ENCODE measurements at places on chromosomes 2 and 18.

DNA sequence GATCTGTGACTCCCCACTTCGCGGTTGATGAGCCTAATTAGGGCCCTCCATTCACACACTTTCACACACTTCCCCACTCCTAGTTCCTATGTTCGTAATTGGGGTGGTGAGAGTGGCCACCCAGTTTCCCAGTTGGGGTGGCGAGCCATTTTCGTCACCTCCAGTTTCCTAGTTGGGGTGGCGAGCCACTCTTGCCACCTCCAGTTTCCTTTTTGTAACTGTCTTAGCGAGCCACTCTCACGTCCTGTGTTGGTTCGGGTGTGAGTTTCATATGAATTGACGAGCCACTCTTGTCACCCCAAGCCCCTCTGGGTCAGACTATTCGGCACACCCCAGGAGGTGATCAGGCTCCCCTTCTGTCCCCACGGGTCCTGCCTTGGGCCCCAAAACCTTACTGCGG lies 14.0 kb downstream of the CYP20A1 start:
- no peak for DNase-seq

DNA sequence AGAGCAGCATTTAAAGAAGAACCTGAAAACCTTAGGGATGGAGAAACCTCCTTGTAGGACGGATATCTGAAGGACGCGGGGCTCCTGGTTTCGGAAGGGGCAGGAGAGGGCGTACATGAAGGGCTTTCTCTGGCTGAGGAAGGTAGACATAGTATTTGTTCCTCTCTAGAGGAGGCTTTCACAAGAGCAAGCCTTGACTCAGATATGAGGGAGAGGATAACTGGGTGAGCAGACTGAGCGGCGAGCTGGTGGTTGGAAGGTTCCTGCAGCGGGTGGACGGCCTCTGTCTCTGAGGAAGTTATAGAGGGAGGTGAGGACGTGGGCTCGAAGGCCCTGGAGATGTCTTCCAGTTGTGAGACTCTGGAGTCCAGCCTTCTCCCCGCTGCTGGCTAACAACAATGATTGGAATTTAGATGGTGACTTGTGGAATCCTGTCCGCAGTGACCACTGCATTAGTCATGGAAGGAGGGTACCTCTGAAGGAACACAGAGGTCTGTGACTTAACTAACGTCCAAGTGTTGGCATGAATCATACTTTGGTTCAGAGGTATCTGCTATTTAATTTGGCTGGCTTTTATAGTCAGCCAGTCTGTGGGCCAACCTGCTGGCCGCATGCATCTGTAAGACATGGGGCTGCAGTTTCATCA lies 80.9 kb downstream of the ASAP2 start:
- DNase-seq, result no peak

DNA sequence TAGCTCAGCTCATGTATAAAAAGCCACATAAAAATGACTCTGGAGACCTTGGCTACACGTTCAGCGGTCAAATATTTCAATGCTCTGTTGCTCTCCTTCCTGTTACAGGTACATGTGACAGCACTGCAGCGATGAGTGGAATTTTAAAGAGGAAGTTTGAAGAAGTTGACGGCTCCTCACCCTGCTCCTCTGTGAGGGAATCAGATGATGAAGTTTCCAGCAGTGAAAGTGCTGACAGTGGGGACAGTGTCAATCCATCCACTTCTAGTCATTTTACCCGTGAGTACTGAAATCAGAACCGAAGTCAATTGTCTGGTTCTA lies 125.4 kb downstream of the CSRNP3 start:
- no peak for DNase-seq

DNA sequence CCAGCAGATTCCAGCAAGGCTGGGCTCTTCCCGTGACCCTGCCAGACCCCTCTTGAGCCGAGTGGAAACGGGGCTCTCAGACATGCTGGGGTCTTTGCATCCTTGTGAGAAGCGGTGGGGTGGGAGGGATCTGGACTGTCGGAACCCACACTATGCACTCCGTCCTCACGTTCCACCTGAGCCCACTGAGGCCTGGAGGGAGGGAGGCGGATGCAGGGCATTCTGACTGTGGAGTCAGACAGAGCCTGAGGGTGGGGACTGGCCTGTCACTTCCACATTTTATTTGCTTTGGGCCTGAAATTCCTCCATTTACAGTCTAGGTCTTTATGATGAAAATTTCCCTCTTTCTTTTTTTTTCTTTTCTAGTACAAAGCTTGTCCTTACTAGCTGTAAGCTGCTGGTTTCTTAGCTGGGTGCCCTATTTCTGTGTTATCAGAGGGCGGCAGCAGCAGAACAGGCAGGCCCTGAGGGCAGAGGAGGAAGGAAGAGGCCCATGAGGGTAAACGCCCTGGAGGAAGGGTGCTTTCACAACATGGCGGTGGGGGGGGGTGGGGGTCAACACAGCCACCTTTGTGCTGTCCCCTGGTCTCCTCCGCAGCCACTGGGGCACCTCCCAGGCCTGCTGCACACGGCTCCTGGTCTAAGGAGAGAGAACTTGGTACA lies 373.5 kb upstream of the MYT1L start:
- DNase-seq, result no peak

DNA sequence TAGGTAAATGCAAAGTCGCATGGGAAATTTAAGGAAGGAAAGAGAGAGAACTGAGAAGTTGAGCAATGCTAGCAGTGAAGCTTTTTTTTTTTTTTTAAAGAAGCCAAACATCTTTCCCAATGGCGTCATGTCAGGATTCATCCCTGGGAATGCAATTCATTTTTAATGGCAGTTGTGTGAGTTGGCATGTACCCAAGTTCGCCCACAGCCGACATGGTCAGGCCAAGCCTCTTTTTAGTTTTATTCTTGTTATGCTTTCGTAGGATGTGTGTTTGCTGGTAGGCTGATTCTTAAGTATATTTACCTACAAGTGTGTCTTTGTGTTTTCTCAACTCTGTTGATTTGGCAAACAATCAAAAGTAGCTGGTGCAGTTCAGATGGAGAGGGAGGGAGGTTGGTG lies 127.6 kb upstream of the ITGA6 start:
- DNase-seq, result no peak

GRCh38 chr2:4445821-4446220 lies 742.4 kb downstream of the DCDC2C start:
- no peak for DNase-seq

GRCh38 chr2:152755029-152755428 lies 36.6 kb downstream of the ARL6IP6 start:
- no peak for DNase-seq

GRCh38 chr2:67465623-67466022 lies 68.5 kb downstream of the ETAA1 start:
- DNase-seq, result no peak

- DNase-seq, result no peak
These were observed 105.8 kb downstream of the ICOS start for GRCh38 chr2:204042401-204042800.

DNA sequence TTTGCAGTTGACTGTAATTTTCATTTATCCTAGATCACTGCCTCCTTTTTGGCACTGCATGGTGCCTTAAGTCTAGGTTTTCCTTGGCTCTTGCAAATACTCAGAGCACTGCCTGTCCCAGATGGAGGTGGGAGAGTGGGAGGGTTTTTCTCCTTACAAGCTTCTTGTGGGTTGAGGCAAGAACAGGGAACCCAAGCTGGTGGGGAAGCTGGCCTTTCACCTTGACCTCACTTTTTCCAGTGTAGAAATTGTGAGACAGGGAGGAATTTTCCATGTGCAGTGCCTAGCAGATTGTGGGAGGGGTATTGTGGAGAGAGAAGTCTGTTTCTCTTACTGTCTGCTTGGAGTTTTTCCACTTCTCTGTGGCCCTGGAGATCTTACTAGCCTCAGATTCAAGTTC lies 21.5 kb downstream of the GALNT1 start:
- no peak for DNase-seq

- no peak for DNase-seq
These were observed 1499.4 kb downstream of the SUCLG1 start for GRCh38 chr2:82959727-82960126.

DNA sequence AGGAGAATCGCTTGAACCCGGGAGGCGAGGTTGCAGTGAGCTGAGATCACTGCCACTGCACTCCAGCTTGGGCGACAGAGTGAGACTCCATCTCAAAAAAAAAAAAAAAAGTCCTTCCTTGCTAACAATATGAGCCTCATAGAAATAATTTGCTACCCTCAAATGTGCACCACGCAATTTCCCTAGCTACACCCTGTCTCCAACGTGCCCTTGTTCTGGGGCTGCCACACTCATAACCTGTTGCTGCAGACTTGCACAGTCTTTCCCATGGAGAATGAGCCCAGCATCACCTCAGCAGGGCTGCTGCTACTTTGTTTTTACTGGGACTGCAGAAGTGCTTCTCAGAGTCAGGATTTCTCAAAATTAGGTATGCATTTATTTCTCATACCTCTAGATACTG lies 46.4 kb upstream of the ZNG1B start:
- no peak for DNase-seq

DNA sequence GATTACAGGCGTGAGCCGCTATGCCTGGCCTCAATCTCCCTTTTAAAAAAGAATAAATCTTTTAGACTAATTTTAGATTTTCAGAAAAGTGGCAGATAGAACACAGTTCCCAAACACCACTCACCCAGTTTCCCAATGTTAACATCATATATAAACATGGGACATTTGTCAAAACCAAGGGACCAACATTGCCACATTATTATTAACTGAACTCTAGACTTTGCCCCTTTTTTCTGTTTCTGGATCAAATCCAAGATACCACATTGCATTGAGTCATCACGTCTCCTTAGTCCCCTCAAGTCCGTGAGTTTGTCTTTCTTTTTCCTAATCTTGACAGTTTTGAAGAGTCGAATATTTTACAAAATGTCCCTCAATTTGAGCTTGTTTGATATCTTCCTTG lies 2.4 kb downstream of the C2orf42 start:
- DNase-seq, result no peak

DNA sequence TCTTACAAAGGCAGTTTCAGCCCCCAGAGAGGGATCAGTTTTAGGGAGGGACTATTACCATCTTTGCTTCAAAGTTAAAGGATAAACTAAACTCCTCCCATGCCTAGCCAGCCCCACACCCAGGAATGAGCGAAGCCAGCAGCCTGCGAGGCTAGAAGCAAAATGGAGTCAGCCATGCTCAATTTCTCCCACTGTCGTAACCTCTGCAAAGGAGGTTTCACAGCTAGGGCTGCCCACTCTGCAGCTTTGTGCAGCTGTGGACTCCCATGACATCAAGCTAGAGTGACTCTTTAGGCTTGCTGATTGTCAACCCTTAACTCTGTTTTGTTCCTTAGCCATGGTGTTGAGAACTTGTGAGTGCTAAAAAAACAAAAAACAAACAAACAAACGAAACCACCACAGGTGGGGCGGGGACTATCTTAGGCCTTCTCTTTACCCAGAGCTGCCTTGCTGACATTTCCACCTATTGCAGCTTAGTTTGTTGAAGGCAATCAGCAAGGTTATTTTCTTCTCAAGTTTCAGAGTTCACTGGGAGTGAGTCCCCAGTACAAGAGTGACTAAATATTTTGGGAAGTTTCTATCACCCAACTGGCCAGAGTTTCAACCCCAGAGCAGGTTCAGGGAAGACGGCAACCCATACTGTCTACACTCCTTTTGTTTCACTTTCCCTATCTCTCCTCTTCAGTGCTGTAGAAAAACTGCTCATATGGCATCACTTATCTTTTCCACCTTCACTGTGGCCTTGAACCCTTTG lies 592.1 kb downstream of the XIRP2 start:
- no peak for DNase-seq

- no peak for DNase-seq
These were observed 25.1 kb upstream of the PRLH start for GRCh38 chr2:237541243-237541642.

DNA sequence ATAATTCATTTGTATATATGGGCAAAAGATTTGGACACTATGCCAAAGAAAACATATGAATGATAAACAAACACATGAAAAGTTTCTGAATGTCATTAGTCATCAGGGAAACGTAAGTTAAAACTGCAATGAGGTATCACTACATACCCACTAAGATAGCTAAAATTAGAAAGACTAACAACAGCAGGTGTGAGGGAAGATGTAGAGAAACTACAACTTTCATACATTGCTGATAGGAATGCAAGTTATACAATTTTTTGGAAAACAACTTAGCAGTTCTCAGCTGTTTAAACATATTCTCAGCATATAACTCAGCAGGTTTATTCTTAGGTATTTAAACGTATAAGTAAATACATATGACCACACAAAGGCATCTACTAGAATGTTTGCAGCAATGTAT lies 563.5 kb upstream of the KLHL29 start:
- DNase-seq, result no peak

GRCh38 chr2:217835931-217836891 lies 166.6 kb downstream of the TNS1 start:
- no peak for DNase-seq

Measured in caudate nucleus (tissue), 63 donors.